Neural crest cell (in vitro differentiated cells): ENCODE measurements at places on chromosomes 1 and 21.

DNA sequence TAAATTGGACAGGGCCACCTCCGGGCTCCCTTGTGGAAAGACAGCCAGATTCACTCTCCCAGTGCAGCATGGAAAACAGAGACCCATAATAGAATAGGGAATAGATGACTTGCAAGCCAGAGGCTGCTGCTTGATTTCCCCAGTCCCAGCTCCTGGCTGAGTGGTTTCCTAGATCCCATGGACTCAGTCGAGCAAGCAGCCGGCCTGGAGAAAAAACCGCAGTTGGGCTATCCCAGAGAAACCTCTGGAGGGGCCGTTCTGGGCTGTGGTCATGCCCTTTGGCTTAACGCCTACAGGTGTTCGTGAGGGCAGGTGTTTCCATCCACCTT lies 61.7 kb downstream of the ELK4 start:
- DNase-seq: no peak
- H3K4me3 ChIP-seq: peak overlapping the region; percentile 72
- no peaks in the 10 kb centered on the region for H3K36me3 ChIP-seq
- peaks cover 84% of the 10 kb centered on the region for H3K27me3 ChIP-seq
- H3K27ac ChIP-seq: no peak overlapping the region

DNA sequence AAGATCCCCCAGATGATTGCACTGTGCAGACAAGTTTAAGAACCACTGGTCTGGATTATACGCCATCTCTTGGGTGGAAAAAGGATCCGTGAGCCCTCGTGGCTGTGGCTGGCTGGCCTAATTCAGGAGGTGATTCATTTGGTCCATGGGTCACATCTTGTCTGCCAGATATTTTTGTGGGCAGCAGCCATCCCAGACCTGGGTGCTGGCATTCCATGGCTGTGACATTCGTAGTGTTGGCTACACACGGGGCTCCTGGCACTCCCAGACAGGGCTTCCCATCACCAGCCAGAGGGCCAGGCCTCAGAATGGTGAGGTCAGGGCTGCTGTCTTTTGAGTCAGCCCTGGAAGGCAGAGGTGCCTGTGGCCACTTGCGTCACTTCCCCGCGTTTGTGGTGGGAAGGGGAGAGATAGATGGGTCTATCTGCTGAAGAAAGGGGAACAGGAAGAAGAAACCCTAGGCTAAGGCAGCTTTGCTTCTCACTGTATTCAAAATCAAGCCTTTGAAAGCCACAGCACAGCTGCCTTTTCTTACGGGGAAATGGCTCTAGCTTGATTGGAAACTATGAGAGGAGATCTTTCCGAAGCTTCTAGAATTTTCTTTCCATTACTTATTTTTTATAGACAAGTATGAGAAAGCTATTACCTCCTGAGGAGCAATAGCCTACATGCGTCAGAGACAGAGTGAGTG lies 32.4 kb downstream of the EIF2D start:
- H3K4me1 ChIP-seq: peaks cover 8% of the 10 kb centered on the region
- H3K27me3 ChIP-seq: no peaks in the 10 kb centered on the region

- no peak overlapping the region for H3K27ac ChIP-seq
- DNase-seq: no peak
- no peaks in the 10 kb centered on the region for H3K27me3 ChIP-seq
- peaks cover 4% of the 10 kb centered on the region for H3K36me3 ChIP-seq
- peaks cover 11% of the 10 kb centered on the region for H3K4me1 ChIP-seq
- no peak overlapping the region for H3K4me3 ChIP-seq
Observed at GRCh38 chr1:246572785-246573184, 6.5 kb downstream of the CNST start.

DNA sequence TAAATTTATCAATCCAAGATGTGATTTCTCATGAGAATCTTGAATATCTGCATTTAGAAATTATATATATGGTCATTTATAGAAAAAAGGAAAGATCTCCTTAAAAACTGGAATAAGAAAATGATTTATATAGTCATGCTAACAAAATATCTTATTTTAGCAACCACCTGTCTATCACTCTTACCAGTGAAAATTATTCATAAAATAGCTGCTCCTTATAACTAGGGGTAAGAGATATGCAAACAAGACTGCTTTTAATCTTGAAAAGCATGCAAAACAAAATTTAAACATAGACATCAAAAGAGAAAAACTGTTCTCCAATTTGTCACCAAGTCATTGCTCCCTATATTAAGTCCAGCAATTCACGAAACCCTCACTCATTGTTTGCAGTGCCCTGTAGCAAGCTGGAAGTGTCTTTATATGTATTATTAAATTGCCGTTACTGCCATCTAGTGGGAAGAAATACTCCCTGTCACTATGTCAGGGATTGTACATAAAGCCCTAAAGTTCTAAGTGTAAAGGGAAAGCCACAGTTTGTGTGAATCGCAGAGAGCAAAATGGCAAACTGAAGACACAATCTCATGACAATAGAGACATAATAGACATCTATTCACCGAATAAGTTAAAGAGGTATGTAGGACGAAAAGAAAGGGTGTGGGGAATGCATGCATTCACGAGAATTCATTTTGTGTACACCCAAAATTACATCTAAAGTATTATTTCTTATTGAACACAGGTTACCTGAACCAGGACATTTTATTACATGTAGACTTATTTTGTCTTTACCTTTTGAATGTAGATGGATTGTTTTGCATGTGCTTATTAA lies 600.5 kb downstream of the USP25 start:
- H3K27me3 ChIP-seq: no peaks in the 10 kb centered on the region
- no peak overlapping the region for H3K27ac ChIP-seq
- peak; percentile 26 for DNase-seq
- H3K36me3 ChIP-seq: peaks cover 7% of the 10 kb centered on the region

GRCh38 chr1:6464915-6465314 lies 1.1 kb downstream of the TNFRSF25 start:
- no peaks in the 10 kb centered on the region for H3K27me3 ChIP-seq

DNA sequence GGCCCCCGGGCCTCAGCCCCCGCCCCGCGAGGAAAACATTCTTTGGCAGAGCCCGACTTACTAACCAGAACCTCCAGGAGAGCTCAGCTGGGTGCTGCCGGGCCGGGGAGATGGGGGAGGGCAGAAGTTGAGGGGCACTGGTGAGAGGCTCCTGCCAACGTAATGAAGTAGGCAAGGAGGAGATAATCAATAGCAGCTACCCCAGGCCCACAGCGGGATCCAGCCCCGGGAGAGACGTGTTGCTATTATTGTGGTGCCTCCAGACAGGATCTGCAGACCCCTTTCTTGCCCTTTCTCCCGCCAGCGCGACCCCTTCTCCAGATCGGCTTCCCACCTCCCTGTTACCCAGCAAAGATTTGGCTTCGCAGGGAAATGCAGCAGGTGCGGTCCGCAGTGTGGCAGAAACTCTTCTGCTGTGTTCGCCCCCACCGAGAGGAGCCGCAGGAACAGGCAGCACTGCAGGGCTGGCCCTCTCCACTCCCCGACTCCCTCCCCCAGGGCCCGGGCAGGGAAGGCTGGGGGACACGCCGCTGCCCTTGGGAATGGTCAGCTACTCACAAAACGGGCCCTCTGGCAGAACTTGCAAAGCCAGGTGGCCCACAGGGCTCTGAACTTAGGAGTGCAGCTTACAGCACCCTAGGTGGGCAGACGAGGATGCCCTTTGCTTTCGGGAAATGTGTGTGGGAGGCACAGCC lies 1.5 kb upstream of the KCNA2 start:
- peaks cover 15% of the 10 kb centered on the region for H3K4me1 ChIP-seq
- H3K27ac ChIP-seq: no peak overlapping the region
- H3K36me3 ChIP-seq: no peaks in the 10 kb centered on the region
- DNase-seq: no peak
- H3K27me3 ChIP-seq: peaks cover 66% of the 10 kb centered on the region
- peak overlapping the region; percentile 71 for H3K4me3 ChIP-seq

- DNase-seq: no peak
- peak overlapping the region; percentile 23 for H3K4me3 ChIP-seq
- peaks cover 18% of the 10 kb centered on the region for H3K4me1 ChIP-seq
- H3K27me3 ChIP-seq: peaks cover 41% of the 10 kb centered on the region
- H3K36me3 ChIP-seq: no peaks in the 10 kb centered on the region
Observed at GRCh38 chr21:39610703-39611102, 2.0 kb upstream of the B3GALT5 start.
